Inflammatory macrophage treated with lipopolysaccharide for 1 hour (primary cell): ENCODE measurements at places on chromosomes 4 and X.

DNA sequence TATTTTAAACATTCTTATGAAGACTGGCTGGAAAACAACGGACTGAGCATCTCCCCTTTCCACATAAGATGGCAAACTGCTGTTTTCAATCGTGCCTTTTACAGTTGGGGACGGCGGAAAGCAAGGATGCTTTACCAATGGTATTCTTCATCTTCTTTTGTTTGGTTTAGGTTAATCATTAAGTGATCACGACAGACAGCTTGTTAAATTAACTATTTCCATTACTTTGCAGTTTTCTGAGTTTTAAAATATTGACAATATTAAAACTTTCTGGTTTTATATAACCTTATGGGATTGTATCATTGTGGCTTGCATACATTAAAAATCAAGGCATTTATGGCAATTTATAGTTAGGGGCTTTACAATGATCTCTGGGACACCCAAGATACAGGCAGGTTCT is 3.8 kb downstream of the MBTPS2 start:
- DNase-seq: no peak

DNA sequence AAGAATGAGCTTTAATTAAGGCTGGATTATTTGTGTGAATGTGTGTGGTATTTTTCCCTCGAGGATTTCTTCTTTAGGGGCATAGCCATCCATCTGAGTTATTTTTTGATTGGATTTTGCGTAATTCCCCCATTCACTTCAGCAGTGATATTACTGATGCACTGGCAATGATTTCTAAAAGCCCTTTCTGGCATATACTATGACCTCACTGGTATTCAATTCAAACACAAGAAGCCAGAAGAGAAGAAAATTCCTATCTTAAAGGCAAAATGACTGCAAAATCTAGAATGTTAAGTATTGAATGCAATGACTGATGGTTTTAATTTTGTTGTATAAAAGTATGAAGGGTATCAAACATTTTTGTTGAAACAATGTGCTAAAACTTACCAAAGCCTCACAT is 71.1 kb upstream of the DDIT4L start:
- DNase-seq: no peak

DNA sequence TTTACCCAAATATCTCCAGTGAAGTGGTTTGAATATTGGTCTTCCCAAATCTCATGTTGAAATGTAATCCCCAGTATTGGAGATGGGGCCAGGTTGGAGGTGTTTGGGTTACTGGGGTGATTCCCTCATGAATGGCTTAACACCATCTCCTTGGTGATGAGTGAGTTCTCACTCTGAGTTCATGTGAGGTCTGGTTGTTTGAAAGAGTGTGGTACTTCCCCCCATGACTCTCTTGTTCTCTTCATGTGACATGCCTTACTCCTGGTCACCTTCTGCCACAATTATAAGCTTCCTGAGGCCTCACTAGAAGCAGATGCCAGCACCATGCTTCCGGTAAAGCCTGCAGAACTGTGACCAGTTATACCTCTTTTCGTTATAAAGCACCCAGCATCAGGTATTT is 32.9 kb upstream of the OTUD4 start:
- DNase-seq: no peak

- peak; percentile 41 for DNase-seq
Observed at GRCh38 chr4:183445097-183445428, 627 bp downstream of the CDKN2AIP start.

DNA sequence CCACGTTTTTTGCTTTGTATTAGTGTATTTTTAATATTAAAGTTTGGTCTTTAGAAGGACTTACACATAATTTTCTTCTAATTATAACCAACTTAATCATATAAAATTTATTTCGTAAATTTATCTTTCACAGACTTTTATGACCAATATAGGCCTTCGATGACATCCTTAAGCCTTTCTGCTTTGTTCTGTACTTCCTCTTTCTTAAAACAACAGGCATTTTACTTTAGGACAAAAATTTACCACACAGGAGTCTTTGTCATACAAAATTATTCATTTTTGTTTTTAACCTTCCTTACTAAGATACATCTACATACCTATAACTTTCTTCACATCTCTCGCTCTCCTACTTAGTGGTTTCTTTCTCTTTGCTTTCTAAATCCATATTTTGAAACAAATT is 56.3 kb downstream of the RGS12 start:
- DNase-seq: no peak
